GM23248 (cell line): ENCODE measurements at places on chromosomes 1 and 21. TPM values are rescaled to one million over a fixed set of nuclear protein-coding genes. Genes with fewer than 3 reads are reported as not detected.

DNA sequence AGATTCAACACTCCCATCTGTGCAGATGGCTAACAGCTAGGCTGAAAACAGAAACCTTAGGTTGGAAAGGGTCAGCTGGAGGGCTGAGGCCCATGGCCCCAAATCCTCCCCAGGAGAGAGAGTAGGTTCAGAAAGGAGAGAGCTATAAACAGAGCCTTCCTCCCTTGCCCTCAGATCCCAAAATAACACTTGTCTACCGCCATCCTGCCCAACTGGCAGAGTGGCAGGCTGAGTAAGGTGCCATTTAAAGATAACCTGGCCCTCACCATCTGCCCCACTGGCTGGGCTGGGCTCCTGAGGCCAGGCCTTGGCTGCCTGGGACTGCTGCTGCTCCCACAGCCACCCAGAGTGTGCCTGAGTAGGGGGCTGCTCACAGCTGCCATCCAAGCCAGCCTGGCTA, 4.3 kb upstream of the SHISA4 start:
- DNase-seq = no peak

- DNase-seq = no peak
These were observed 30.3 kb downstream of the SELL start for GRCh38 chr1:169681140-169681539.

GRCh38 chr1:32072622-32073298, at the start of gene TMEM39B:
Gene TMEM39B (plus strand): TSS chr1:32072939. CDS start chr1:32073048, 109 bp downstream.
- peak; percentile 99 for DNase-seq

DNA sequence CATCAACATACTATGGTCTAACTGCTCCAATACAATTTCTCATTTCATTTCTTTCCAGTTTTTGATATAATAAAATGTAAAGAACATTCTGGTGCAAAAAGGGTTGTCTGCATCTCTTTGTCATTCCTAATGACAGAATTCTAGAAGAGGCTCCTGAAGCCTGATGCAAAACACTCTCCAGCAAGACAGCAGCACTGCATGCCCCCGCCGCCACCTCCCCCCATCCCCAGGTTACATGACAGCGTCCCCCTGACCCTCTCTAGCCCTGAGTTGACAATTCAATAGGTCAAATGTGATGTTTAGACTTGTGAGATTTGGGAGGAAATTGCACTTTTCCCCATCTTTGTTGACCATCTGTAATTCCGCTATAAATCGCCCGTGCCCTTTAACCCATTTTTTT, 64.6 kb upstream of the C1orf21 start:
- no peak for DNase-seq

GRCh38 chr1:232611834-232612233, 18.1 kb downstream of the SIPA1L2 start:
- DNase-seq = no peak

DNA sequence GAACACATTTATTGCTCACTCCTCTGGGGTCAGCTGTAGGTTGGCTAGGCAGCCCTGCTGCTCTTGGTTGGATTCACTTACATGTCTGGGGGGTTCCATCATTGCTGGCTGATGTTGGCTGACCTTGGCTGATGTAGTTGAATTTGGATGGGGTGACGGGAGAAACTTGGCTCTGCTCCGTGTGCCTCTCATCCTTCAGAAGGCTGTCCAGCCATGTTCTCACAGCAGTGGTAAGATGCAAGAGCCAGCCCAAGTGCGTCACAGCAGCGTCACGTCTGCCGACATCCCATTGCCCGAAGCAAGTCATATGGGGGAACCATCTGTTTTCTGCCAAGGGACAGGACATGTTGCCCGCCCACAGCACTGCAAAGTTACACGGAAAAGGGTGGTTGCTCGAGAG, 613.5 kb downstream of the MATN1 start:
- peak; percentile 74 for DNase-seq

DNA sequence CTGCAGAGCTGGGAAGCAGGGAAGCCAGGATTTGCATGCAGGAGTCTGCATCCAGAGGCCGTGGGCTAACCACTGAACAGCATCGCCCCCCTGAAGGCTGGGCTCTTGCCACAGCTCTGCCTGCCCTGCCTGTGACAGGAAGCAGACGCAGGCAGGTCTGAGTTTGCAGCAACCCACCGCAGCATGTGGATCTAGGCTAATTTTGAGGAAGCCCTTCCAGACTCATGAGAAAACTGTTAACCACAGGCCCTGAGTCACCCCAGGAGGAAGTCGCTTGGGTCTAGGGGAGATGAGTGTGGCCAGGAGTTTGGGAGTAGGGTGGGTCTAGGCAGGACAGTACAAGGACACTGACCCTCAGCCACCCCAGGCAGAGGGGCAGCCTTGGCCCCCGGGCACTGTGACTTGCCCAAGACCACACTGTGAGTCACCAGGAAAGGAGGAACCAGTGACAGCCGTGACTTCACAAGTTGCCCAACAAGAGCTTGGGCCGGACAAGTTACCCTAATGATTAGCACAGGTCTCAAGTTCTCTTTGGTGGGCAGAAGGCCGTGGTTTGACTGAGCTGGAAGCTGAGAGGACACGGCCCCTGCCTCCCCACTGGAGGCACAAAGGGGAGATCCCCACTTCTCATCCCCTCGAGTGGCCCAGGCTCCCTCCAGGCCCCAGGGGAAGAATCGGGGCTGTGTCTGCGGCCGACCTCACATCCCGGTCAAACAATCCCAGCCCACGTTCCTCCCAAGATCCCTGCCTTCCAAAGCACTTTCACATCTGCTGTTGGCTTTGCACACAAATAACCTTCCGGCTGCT, 826 bp downstream of the LAPTM5 start:
- peak; percentile 92 for DNase-seq

GRCh38 chr1:151970626-151971025, 23.0 kb downstream of the S100A10 start:
- peak; percentile 67 for DNase-seq

DNA sequence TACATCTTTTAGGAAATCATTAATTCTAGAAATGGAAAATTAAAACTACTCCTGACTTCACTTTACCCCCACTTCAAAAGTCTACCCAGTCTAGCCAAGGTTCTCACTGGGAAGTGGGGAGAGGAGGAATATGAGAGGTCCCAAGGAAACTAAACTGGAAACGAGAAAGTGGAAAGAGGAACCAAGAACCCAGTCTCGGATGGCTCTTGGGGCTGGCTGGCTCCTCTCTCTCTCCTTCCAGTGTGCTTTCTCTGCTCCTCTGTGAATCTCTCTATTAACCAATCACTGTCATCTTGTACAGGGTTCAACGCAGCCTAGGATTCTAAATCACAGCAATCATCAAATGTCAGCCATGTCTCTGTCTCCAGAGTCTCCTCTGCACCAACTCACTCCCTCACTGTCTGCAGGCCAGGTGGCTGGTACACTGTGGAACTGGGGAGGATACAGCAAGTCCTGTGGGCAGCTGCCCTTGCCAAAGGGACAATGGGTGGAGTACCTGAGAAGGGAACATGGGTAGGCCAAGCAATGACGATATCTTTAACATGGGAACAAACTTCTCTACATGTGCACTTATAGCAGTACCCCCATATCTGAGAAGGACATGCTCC, 33.7 kb downstream of the GNB1 start:
- no peak for DNase-seq

DNA sequence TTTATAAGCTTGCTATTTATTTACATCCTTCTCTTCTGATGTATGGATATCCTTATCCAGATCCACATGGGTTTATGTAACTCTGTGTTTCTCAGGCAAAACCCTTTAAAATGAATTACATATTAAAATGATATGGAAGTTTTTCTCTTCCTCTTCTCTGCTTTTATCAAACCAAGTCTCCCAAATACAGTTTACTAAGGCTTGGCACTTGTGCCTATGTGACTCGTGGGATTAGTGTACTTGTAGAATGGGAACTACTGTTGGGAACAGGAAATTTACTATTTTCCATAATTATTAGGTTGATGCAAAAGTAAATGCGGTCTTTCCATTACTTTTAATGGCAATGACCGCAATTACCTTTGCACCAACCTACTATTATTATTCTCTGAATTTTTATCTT, 14.8 kb downstream of the SIM2 start:
- DNase-seq = no peak

DNA sequence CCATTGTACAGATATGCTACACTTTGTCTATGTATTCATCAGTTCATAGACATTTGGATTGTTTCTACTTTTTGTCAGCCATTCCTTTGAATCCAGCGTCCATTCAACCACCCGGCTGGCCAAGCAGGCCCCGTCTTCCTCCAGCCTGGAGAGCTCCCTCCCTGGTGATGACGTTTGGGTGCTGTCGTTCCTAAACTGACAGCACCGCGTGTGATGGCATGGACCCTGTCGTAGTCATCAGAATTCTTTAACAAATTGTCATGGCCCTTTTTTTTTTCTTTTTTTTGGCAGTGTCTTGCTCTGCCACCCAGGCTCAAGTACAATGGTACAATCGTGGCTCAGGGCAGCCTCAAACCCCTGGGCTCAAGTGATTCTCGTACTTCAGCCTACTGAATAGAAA, 138.6 kb upstream of the ERRFI1 start:
- no peak for DNase-seq

DNA sequence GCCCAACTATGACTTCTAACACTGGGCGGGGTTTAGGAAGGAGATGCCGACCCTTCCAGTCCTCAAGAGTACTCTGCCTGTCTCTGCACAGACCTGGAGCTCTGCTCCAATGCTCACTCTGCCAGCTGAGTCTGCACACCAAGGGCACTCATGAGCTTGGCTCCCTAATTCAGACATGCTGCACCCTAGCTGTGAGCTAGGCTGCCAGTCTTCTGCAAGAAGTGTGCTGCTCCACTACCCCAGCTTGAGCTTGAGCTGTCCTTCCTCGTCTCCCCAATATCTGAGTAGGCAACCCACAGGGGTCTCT, 13.2 kb downstream of the TP53BP2 start:
- peak; percentile 25 for DNase-seq

DNA sequence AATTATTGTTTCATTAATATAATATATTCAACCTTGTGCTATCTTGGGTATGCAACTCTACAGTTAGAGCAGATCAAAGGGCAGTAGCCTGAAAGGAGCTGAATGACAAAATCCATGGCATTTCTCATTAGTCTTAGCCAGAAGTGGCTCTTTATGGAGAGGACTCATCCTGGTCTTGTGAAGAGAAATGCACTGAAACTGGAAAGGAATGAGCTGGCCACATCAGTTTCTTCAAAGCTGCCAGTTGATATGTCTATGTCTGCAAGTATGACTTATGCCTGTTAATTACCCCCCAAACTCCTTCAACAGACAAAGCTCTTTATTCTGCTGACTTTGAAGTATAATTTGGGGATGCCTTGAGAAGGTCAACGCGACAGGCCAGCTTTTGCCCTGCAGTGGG, 119.0 kb upstream of the UBE2U start:
- peak; percentile 16 for DNase-seq

GRCh38 chr1:228554107-228554506, 66.9 kb downstream of the RNF187 start:
- no peak for DNase-seq

DNA sequence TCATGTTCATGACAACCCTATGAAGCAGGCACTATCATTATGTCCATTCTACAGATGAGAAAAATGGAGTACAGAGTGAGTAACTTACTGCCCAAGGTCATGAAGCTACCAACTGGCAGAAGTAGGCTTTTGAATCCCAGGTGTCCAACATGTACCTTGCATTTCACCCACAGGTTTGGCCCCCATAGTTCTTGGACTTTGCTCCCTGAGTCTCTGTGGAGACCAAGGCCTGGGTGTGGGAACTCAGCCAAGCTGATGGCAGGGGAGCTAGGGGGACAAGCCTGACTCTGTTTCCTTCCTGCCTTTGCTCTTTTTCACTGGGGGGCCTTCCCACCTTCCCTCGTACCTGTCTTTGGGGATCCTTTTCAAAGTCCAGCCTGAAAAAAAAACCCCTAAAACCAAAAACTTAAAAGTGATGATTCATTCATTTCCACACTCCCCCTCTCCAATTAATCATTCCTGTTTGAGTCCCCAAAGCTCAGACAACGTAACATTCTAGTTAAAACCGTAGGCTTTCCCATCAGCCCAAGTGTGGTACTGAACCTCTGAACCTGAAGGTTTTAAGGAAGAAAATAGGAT, 8.5 kb upstream of the TTC22 start:
- DNase-seq = peak; percentile 21

- no peak for DNase-seq
These were observed 26.2 kb upstream of the CNN3 start for GRCh38 chr1:94953107-94953506.

- no peak for DNase-seq
These were observed 38.8 kb downstream of the ZBTB17 start for GRCh38 chr1:15937146-15937545.

- DNase-seq = peak; percentile 51
These were observed 69.2 kb downstream of the FASLG start for GRCh38 chr1:172727956-172728603.

- peak; percentile 18 for DNase-seq
These were observed 553.8 kb upstream of the CAMK1G start for GRCh38 chr1:209029737-209030136.

DNA sequence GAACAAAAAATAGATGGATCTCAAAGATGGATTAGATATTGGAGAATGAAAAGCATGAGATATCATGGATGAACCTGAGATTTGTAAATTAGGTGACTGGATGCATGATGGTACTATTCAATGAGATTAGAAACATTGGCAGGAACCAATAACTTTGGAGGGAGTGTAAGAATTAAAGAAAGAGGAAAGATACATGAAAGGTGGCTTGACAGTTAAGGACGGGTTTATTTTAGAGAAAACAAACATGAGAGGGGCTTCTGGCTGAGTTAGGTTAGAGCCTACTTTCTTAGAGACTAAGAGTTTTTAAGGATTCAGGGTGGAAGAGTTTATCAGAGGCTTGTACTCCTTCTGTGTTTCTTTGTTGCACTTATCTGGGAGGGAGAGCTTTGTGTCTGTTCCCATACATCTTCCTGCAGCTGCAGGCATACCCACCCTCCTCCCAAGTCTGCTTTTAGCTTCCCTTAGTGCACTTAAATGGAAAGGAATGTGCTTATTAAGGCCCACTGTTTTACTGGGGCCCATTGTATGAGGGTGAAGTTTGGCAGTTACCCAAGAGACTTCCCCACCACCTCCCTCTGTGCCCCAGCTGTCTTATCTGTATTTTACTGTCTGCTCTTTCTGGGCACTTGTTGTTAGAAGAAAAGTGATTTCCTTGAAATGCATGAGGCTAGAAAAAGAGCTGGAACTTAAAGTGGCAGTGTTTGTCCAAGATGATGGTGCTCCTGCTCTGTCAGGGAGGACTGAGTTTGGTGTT, 26.1 kb upstream of the CR2 start:
- DNase-seq = no peak

GRCh38 chr1:89068291-89068690, 3.3 kb upstream of the GBP1 start:
- DNase-seq = peak; percentile 74

GRCh38 chr1:206012086-206012859, 9.1 kb upstream of the RAB7B start:
- no peak for DNase-seq

Gene ANXA9
- polyA plus RNA-seq = 0.16 and 0.26 TPM in 2 replicates

Gene LYPD8
- polyA plus RNA-seq = not detected in 2 replicates

Gene CFHR4
- not detected in 2 replicates for polyA plus RNA-seq

Gene LZIC
- 26.0 and 31.4 TPM in 2 replicates for polyA plus RNA-seq

Gene USH2A
- 0.01 TPM in 1 of 2 replicates, not detected in the other for polyA plus RNA-seq

Gene TRNP1
- polyA plus RNA-seq = 17.7 and 19.1 TPM in 2 replicates

Gene CHI3L2
- polyA plus RNA-seq = 0.43 and 0.55 TPM in 2 replicates

Gene OR2T11
- polyA plus RNA-seq = not detected in 2 replicates
